ENCODE measurements at places on chromosomes 16 and 17.

GRCh38 chr16:86042996-86043725 is 144.2 kb downstream of the IRF8 start:
- no peak for DNase-seq

DNA sequence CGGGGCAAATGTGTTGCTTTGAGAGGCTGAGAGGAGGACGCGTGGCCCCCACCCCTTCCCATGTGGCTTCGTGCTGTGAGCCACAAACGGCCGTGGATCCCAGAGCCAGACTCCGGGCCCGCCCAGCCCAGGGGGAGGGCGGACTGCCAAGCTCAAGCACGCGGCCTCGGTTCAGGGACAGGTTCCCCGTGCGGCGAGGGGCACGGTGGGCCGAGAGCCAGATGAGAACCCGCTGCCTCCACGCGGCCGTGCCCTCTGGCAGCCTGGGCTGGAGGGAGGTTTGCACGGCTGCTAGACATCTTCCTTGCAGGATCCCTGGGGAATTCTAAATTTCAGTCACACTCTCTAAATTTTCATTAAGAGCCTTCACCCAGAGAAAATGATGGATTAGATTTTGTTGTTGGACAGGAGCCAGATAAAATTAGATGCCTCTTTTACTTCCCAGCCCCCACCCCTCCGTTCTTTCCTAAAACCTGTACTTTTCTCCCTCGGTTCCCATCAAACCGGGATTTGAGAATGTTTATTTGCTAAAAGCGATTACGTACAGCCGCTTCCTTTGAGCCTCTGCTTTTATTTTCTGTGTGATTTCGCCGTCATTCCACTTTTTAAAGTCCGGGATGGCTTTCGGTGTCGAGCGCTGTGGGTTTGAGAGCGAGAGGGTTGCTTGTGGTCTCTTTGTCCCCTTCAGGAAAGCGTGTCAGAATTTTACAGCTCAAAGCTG is 25.0 kb upstream of the GNG13 start:
- DNase-seq = no peak

DNA sequence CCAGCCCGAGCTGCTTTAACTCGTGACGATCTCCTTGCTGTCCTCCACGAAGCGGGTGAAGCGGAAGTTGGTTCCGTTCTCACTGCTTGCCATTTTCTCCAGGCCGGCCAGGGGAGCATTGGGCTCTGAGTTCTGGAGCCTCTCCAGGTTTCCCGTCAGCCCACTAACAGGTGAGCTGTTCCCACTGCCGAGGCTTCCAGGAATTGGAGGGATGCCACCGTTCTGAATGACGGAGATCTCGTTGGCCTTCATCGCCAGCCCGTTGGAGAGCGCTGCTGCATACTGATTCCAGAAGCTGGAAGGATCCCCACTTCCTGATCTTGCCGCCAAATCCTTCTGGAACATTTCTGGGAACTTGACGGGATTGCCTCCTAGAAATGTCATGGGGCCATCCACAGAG is 14.0 kb downstream of the SALL1 start:
- no peak for DNase-seq

GRCh38 chr17:79804856-79805696 is 8.2 kb upstream of the CBX8 start:
- DNase-seq = no peak

- DNase-seq = no peak
Measured at GRCh38 chr17:74351552-74352210, 10.0 kb downstream of the BTBD17 start.

GRCh38 chr16:2482708-2483534 is 8.0 kb downstream of the TBC1D24 start:
- DNase-seq = peak; percentile 79

DNA sequence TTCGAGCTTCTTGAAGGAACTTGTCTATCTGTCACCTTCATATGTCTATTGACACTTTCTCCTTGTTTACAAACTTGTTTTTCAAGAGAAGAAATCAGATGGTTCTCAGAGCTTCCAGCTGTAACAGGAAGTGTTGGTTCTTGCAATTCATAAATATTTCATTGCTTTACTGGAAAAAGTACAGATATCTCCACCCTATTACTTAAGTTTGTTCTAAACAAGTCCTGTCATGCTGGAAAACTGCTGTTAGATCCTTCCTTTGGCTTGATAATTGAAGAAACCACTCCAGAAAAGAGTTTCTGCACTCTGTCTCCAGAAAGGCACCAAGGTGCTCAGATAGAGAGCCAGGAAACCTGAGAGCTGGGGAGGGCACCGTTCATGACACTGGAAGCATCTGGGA is 181.6 kb downstream of the DNAH9 start:
- DNase-seq = no peak

Measured in cerebellar cortex (tissue), 1 donor.